ENCODE measurements at places on chromosomes 1 and 21.

- no peak for DNase-seq
These were observed 35.4 kb downstream of the WASF2 start for GRCh38 chr1:27454610-27455009.

DNA sequence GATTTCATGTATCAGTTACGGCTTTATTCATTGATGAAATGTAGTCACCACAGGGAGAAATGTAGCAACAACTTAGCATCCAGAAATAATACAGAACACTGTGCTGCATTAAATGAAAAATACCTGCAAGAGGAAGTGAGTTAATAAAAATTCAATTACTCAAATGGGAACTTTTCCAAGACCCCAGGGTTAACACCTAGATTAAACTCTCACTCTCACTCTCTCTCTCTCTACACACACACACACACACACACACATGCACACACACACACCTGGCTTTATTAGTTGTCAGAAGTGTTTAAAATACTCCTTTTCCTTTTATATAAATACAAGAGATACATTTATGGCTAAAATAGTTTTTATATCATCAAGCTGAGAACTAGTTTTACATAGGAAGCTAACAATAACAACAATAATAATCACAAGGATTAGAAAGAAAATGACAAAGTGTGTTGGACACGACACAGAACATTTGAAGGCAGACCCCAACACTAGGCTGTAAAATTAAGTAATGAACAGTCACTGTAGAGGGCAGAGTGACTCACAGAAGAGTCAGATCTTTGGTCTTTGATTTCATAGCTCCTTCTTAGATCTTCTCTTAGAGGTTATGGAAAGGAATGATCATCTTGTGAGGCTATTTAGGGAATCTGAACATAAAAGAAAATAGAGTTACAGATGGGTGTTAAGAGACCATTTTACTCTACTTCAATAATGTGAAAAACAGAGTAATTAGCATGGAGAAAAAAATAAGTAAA, 1266.0 kb upstream of the ADGRL2 start:
- DNase-seq = no peak

GRCh38 chr21:33395891-33396331, 7.3 kb upstream of the IFNGR2 start:
- DNase-seq = no peak

- peak; percentile 83 for DNase-seq
These were observed 9.0 kb upstream of the FAM131C start for GRCh38 chr1:16082283-16083038.

- DNase-seq = no peak
These were observed 80.1 kb downstream of the BACH1 start for GRCh38 chr21:29378832-29379231.

- DNase-seq = no peak
These were observed 4.0 kb downstream of the BARHL2 start for GRCh38 chr1:90712915-90713730.

- no peak for DNase-seq
These were observed 2.8 kb upstream of the SERINC2 start for GRCh38 chr1:31409946-31410858.

GRCh38 chr1:152886085-152886484, 8.0 kb downstream of the SMCP start:
- DNase-seq = no peak

GRCh38 chr21:16571594-16571993, 841.8 kb downstream of the USP25 start:
- DNase-seq = no peak

GRCh38 chr1:173212952-173213491, 5.9 kb upstream of the TNFSF4 start:
- no peak for DNase-seq

- DNase-seq = no peak
These were observed 194.7 kb downstream of the DISC1 start for GRCh38 chr1:231821281-231821680.

GRCh38 chr1:145996433-145997015, at the start of gene TXNIP:
Gene TXNIP (minus strand): TSS chr1:145996579. CDS start chr1:145996266, 313 bp downstream.
- peak; percentile 99 for DNase-seq

DNA sequence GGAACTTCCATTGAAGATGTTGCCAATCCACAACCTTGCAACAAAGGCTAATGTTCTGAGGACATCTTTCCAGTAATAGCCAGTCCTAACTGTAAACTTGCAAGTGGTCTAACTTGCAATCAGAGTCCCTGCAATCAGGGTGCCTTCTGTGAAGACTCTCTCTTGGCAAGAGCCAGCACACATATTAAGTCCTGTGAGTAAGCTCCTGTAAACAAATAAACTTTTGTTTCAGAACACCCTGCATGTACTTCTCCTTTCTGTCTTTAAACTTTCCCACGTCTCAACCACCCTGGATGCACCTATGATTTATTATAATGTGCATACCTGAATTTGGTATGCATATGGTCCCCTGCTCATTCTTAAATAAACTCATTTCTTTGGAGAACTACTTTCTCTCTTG, 9.1 kb downstream of the GBP7 start:
- no peak for DNase-seq

GRCh38 chr1:143667730-143668129, 304.1 kb downstream of the FAM72C start:
- no peak for DNase-seq

DNA sequence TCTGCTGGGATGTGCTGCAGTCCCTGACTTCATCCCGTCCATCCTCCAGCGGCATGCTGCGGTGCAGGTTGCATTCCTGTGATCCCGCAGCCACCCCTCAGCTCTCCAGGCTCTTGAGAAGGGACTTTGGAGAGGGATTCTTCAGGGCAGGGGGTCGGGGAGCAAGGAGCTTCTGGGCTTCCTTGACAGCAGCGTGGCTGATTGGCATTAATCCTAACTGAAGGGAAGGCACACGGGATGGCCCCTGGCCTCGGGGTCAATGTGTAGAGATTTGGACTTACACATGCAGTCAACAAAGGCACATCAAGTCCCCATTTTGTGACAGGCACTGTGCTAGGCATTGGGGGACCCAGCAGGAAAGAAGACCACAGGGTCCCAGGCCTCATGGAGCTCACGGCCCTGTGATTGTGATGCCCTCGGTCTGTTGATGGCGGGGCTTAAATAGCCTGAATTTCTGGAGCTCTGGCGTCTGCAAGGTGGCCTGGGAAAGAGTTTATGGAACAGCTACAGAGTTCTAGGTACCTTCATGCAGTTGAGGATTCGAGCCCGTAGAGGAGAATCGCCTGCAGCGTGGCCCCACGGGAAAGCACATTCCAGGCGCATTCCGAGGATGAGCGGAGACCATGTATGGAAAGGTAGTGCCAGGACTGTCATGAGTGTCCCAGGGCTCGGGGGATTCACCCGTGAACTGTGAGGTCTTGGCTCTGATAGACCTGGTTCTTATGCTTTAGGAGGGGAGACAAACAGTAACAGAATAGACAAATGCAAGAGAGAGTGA, 20.1 kb downstream of the PSEN2 start:
- no peak for DNase-seq

DNA sequence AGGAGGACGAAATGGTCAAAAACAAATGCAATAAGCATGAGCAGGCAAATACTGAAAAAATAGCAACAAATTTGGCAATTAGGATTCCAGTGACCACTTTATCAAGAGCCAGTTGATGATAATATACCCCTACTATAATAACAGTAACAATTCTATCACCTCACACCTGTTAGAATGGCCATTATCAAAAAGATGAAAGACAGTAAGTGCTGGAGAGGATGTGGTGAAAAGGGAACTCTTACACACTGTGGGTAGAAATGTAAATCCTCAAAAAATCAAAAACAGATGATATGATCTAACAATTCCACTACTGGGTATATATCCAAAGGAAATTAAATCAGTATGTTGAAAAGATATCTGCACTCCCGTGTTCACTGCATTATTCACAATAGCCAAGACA, 114.3 kb upstream of the GFI1 start:
- no peak for DNase-seq

- DNase-seq = no peak
These were observed 108.6 kb upstream of the CSF3R start for GRCh38 chr1:36591278-36591677.

DNA sequence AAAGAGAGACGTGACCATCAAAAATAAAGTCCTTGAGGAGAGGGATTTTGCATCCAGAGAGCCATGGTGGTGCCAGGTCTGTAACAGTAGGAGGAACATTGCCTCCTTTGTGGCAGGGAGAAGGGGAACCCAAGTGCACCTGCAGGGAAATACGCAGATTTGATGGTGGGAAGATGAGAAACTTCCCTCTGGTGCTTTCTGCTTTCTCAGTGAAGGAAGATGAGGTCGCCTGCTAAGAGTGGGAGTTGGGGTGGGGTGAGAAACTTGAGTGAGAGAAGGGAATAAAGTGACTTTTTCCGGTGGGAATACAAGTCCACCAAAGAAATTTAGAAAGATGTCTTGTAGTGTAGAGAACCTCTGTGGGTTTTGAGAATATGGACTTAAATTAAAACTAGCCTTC, 9.1 kb downstream of the PLA2G4A start:
- DNase-seq = no peak

- no peak for DNase-seq
These were observed 104.9 kb upstream of the EDEM3 start for GRCh38 chr1:184859381-184860105.

- DNase-seq = no peak
These were observed 82.9 kb downstream of the SLC44A5 start for GRCh38 chr1:75528001-75528400.

DNA sequence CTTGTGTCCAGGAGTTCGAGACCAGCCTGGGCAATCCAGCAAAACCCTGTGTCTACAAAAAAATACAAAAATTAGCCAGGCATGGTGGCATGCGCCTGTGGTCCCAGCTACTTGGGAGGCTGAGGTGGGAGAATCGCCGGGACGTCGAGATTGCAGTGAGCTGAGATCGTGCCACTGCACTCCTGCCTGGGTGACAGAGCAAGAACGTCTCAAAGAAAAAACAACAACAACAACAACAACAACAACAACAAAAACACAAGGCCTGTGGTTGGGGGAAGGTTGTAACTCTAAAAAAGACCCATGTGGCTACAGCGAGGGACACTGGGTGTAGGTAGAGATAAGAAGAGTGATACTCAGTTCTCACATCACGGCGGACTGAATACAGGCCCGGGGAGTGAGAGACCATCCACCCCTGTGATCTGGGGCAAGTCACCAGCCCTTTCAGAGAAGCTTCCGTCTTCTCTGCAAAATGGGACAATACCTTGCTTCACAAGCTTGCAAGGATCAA, 848 bp upstream of the CDC42 start:
- no peak for DNase-seq

GRCh38 chr1:118116909-118117308, 68.1 kb downstream of the SPAG17 start:
- no peak for DNase-seq

DNA sequence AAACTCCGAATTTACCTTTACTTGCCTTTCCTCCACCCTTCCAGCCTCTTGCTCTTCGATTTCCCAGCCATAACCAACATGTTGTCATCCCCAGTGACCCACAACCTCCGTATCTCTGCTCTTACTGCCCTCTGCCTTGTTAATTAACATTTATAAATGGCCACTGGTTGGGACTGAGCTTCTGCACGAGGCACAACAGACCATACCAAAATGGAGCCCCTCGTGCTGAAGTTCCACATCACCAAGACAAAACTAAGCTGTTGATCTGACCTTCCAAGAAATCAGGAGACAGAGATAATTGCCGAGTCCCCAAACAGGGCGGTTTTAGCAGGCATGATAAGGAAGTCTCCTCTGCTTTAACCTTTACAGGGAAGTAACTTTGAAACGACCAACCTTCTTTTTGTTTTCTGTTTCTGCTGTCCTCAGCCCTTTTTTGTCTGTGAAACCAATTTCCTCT, 71.9 kb downstream of the NMNAT2 start:
- DNase-seq = no peak

DNA sequence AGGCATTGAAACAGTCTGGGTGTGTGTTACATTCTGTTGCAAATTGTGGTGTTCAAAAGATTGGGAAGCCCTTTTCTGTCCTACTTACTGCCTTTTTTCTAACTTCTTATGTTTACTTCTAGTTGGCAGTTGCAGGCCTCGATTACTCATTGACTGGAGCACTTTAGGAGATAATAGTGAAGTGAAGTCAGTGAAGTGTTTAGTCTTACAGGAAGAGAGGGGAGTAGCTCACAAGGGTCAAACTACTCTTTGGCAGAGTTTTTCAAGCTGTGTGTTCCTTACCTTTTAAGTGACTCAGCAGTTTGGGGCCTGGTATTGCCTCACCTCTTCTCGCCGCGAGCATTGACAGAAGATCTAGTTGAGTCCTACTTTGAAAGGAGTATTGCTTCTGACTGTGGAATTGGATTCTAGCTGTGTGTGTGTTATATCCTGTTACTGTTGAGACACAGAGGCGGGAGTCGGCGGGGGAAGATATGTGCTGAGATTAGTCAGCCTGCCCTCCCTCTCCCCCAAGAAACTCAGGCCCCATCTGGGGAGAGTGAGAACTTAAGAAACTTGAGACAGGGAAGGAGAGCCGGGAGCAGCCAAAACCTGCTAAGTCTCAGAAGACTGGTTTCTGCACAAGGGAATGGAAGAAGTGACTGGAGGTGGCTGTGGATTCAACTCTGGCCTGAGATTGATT, 19.3 kb downstream of the AHCYL1 start:
- DNase-seq = peak; percentile 82

DNA sequence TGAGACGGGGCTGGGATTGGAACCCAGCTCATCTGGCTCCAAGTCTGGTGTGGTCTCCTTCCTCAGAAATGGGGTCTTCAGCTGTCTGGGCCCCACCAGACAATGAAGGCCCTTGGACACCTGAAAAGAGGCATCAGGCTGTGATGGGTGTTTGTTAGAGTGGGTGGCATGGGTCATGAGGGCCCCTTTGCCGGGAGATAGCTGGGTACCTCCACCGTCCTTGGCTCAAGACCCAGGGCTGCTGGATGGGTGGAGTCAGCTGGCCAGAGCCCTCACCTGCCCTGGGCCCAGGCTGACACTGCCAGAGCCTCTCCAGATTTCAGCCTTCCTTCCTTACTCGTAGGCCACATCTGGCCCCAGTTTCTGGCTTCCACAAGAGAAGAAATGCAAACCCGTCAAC, 13.4 kb upstream of the TTC22 start:
- DNase-seq = no peak

DNA sequence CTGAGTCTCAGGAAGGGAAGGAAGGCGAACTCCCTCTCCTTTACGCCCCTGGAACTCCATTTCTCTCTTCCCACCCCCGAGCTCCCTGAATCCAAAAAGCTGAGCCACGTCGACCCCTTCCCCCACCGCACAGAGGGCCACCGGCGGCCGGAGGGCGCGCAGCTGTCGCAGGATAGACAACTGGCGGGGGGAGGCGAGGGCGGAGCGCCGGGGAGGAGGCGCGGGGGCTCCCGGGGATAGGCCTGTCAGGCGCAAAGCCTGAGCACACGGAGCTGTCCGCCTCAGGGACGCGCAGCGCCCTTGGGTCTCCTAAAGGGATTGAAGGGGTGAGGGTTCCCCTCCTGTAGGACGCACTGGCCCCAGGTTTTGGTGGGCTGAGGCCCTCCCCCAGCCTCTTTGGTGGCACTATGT, 752 bp upstream of the ACTA1 start:
- peak; percentile 69 for DNase-seq

Data from psoas muscle (tissue), 8 donors.